Left ventricle myocardium superior (tissue), 1 donor: ENCODE measurements at places on chromosomes 1 and 21.

DNA sequence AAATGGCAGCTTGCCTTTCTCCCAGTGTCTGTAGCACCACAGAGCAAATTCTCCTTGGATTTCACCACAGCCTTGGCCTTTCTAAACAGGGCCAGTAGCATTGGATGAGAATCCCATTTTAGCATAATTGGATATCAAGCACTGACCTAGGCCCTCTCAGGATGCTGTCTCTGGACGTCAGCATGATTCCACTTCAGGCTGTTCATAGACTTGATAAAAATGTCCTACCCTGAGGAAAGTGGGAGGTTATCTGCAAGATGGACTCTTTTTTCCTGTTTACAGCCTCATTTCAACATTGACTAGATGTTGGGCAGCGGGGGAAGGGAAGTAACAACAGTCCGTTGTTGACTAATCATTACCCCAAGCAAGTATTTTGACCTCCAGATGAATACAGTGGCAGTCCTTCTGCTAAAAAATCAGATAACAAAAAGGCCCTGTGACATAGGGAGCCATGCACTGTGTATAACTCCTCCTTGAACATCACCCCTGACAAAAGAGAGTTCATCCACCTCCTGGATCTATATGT is 5.2 kb downstream of the NPL start:
- DNase-seq: no peak

DNA sequence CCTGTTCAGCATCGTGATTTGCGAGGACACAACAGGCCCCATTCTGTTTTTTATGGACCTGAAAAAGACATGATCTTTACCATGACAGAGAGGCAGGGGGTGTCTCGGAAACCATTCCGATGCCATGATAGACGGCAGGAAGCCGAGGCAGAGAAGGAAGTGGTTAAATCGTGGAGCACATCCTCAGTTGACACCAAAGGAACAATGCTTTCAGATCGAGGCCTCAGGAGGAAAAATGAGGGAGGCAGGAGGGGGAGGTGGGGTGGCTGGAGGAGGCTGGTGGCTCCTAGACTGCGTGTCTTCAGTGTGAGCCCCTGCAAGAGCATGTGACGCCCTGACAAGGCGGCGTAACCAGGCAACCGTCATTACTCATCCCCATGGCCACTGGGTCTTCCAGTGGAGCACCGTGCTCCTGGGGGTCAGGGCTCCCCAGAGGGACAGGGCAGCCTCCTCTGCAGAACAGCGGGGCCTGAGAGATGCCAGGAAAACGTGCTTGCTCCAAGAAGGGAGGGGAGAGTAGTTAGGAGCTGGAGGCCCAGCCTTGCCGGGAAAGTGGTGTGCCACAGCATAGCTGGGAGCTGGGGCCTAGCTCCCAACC is 172.8 kb upstream of the TMEM51 start:
- DNase-seq: no peak

DNA sequence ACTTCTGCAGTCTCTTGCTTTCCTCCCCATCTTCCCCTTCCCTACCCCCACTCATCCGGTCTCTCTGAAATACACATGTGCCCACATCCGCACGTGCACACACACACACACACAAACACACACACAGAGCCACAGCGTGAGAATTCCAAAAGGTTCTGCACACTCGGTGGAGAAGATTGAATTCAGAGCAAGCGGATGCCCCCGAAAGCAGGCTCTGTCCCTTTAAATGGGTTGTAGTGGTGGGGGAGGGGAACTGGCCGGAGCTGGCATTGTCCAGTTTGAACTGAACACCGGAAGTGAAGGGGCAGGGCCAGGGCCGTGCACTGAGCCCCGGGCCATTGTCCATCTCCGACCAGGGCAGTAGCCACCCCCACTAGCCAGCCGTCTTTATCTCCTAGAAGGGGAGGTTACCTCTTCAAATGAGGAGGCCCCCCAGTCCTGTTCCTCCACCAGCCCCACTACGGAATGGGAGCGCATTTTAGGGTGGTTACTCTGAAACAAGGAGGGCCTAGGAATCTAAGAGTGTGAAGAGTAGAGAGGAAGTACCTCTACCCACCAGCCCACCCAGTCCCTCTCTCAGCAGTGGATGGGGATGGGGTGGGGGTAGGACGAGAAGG is 1.3 kb upstream of the LIN28A start:
- no peak for DNase-seq

GRCh38 chr1:109523706-109524105 is 14.2 kb upstream of the AMIGO1 start:
- DNase-seq: no peak

DNA sequence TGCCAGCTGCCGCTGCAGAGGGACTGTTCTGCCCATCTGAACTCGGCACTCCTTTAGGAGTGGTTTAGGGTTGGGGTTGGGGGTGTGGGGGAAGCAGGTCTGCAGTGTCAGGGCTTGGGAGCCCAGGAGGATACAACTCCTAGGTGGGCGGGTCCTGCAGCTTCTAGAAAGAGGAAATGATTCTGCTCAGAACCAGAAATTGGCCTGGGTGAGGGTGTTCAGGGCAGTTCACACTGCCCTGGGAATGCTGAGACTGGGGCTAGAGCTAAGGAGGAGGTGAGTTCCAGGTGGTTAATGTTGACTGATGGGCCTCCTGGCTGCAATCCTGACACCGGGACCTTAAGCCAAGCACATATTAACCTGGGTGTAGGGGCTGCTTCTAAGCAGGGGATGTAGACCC is 4.8 kb upstream of the SLC26A9 start:
- no peak for DNase-seq
